ENCODE measurements at places on chromosomes 5 and 9.

GRCh38 chr9:130979591-130980385 lies 29.2 kb upstream of the LAMC3 start:
- DNase-seq = no peak

- no peak for DNase-seq
Observed at GRCh38 chr9:26260238-26260637, 582.0 kb upstream of the TUSC1 start.

- DNase-seq = no peak
Observed at GRCh38 chr5:137696481-137696880, 39.4 kb downstream of the KLHL3 start.

DNA sequence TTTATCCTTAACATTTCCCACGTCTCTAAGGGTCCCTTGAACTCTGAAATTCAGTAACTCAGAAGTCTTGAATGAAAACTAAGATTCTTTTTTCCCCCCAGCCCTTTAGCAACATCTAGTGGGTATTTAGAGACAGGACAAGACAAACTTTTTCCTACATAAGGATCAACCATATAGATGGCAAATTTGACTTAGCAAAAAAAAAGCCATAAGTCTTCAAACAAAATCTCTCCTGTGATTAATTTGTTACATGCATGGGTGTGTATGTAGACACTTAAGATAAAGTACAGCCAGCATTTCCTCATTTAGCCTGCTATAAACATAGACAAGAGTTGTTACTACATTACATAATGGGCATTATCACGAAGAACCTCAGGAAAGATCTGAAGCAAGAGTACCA lies 29.1 kb upstream of the ANKRD31 start:
- DNase-seq = peak; percentile 5

GRCh38 chr5:174793684-174794328 lies 69.4 kb downstream of the MSX2 start:
- peak; percentile 43 for DNase-seq

DNA sequence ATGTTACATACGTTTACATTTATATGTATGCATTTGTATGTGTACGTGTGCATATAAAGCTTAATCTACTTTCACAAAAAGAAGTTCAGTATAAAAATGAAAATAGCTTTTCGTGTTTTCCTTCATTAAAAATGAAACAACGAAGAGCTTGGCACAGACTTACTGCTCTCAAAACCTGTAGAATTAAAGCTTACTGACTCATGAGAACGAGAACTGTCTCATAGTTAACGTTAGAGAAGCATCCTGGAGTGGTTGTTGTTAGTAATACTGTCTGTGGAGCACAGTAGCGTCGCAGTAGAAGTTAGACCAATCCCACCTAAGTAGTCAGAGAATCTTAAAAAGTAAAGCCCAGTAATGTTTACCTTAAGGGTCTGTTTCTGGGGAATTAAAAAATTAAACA lies 1.3 kb downstream of the MAT2B start:
- DNase-seq = peak; percentile 14

DNA sequence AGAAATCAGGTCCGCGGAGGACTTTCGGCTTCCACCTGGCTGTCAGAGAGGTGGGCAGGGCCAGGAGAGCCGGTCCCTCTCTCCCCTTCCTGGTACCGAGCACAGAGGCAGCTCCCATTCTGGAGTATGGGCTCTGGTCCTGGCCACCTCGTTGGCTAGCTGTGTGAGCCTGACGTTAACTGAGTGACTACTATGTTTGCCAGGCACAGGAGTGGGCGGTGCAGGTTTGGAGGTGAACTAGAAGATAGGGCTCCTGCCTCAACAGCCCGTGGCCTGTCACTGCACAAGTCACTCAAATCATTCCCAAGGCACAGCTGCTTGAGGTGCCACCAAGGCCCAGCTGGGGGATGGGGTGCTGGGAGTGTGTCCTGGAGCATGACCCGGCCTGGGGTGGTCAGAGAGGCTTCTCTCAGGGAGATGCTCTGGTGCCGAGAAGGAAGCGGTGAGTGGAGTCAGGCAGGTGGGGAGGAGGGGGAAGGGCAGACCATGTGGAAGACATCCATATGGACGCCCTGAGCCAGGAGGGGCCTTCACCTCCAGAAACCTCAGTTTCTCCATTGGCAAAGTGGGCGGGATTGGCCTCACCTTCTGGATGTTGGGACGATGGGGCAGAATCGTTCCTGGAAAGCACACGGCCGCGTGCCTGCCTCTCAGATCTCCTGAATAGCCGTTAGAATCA lies 39.5 kb downstream of the NCS1 start:
- DNase-seq = no peak

GRCh38 chr5:180053061-180053602 lies 18.4 kb downstream of the RNF130 start:
- no peak for DNase-seq

- no peak for DNase-seq
Observed at GRCh38 chr9:69857131-69857530, 36.5 kb downstream of the CFAP95 start.

- no peak for DNase-seq
Observed at GRCh38 chr5:150286820-150287219, 2.8 kb downstream of the CAMK2A start.

Measured in globus pallidus (tissue), 1 donor.